Inflammatory macrophage (primary cell): ENCODE measurements at places on chromosomes 12 and 14.
A peak's percentile ranks its signal among the peaks of the same experiment; 100 is the strongest.

GRCh38 chr14:66638689-66639088, 130.7 kb downstream of the GPHN start:
- no peak for DNase-seq

DNA sequence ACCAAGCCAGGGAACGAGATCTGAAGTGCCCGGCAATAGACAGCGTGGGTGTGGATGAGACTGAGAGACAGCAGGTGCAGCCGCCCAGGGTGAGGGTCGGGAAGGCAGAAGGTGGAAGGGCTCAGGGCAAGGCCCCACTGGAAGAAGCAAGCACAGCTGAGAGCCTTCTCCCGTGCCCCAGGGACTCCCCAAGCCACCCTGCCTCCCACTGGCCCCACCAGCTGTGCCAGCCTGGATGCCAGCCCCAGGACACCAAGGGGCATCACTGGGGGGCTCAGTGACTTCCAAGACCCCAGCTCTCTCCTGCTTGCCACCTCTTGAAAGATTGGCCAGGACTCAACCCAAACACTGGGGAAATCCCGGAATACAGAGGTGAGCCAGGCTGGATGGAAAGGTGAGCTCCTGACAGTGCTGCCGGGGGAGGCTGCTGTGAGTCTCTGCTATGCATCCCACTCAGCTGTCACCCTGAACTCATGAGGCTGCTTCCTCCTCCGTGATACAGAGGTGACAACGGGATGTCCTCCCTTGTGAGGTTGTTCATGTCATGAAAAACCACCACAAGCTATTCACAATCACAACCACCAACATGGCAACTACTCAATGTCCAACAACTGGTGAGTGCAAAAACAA, 13.8 kb downstream of the TESC start:
- DNase-seq: no peak

- no peak for DNase-seq
Measured at GRCh38 chr14:100790502-100791347, 35.2 kb upstream of the MEG3 start.

GRCh38 chr14:68865542-68865941, 72.7 kb upstream of the ZFP36L1 start:
- no peak for DNase-seq

DNA sequence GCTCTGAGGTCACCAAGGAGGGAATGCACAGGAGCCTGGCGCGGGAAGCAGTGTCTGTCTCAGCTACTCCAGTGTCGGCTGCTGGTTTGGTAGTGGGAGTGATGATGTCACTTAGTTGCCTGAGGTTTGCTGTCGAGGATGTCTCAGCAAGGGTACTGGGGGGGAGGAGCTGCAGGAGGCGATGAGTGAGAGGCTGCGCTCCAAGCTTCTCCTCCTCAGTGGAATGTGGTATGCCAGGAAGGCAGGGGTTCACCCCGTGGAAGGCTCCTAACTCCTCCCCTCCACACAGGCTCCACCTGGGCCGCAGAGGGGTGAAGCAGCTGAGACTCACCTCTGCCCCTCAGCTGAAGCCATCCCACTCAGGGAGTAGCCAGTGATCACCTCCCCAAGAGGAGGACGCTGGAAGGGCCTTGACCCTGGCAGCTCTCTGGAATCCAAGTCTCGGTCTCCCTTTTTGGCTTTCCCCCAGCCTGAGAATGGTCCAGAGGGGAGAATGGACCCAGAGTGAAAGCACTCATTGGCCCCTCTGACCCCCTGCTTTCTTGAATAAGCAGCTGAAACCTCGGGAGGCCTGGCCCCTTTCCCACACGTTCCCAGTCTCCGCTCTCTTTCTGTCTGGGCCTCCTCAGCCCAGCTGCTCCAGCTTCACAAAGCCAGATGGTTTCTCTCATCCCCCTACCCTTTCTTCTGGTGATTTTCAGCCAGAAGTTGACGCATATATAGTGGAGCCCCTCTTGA, 178.9 kb upstream of the FKBP4 start:
- no peak for DNase-seq

- no peak for DNase-seq
Measured at GRCh38 chr14:52286661-52287649, 19.5 kb downstream of the PTGDR start.

GRCh38 chr12:10331642-10332239, 24.1 kb downstream of the KLRD1 start:
- DNase-seq: peak; percentile 61

GRCh38 chr14:72758420-72758819, 135.5 kb downstream of the DPF3 start:
- no peak for DNase-seq

DNA sequence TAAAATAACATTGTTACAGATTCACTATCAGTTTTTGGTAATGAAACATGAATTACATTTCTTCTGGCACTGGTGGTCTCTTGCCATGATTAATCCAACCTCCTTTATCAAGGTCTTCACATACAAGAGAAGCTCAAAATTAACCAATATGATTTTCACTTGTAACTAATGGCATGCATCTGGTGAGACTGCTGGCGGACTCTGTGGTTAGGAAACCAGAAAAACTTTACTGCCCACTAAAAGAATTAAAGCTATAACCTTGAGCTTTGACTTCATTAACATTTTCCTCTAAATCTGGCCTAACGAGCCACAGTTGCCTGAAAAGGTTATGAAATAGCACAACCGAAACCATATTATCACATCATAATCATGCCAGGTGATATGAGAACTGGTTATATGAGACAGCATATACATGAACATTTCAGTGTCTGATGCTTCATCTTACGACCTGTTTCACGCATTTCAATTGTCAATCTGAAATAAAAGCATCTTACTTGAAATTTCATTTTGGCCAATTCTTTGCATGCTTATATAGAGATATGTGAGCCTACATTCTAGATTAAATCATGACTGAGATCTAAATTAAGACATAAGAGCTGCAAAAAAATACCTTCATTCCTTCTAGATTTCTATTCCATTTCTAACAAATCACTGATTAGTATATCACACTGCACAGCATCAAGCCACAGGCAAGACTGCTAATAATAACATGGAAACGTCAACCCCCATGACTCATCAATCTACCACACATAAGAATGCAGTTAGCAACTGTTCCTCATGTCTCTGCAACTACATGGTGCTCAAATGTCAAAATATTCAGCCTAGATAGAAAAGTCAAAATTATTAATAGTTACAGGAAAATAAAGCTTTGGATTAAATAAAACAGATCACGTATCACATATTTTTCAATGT, 89.3 kb downstream of the OSBPL8 start:
- peak; percentile 77 for DNase-seq
